HS-5 (cell line): ENCODE measurements at places on chromosomes 2 and 18.

- DNase-seq, result no peak
These were observed 322.1 kb downstream of the CNTNAP5 start for GRCh38 chr2:124347209-124347608.

DNA sequence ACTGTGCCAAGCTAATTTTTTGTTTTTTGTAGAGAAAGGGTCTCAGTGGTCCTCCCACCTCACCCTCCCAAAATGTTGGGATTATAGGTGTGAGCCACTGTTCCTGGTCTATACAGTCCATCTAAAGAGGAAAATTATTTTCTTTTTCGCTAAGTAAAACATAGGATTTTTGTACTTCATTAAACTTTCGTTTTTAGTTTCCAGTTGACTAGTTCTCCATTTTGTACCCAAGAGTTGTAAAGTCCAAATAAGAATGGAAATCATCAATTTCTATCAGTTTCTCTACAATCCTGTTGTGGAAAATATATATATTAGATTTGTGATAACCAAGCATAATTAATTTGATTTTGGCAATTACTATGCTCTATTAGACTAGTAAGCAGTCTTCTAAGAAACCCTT, 156.4 kb downstream of the BABAM2 start:
- DNase-seq, result no peak

DNA sequence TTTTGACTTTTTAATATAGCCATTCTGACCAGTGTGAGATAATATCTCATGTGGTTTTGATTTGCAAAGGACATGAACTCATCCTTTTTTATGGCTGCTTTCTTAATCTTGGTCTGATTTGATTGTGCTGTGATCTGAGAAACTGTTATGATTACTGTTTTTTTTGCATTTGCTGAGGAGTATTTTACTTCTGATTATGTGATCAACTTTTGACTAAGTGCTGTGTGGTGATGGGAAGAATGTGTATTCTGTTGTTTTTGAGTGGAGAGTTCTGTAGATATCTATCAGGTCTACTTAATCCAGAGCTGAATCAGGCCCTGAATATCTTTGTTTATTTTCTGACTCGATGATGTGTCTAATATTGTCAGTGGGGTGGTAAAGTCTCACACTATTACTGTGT, 16.8 kb downstream of the SP140L start:
- DNase-seq, result no peak

GRCh38 chr18:31241900-31242409, 76.0 kb upstream of the DSG1 start:
- no peak for DNase-seq

- no peak for DNase-seq
These were observed 675.5 kb downstream of the LRP1B start for GRCh38 chr2:141455211-141455826.

- no peak for DNase-seq
These were observed 62.6 kb downstream of the C18orf63 start for GRCh38 chr18:74378179-74378682.

DNA sequence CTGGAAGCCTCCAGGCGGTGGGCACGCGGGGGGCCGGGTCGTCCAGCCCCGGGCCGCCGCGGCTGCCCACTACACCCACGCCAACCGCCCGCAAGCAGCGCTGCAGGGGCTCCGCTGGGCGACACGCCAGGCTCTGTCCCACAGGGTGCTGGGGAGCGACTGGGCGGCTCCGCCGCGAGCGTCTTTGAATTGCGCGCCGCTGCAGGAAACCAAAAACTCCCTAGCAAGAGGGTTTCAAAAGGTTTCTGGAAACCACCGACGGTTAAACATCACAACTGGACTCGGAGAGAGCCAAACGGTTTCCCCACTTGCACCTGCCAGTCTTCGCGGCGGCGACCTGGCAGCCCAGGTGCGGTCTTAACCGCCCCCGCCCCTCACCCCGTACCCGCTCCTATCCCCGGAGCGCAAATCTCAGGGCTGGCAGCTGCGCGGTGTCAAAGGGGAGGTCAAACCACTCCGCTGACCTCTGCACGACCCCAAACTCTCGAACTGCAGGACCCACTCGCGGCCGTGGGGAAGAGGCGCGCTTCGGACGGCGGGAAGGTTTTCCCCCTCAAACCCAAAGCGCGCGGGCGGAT, 1.0 kb downstream of the CXCR4 start:
- no peak for DNase-seq

- DNase-seq, result no peak
These were observed 46.2 kb downstream of the PARD6G start for GRCh38 chr18:80200932-80201672.

DNA sequence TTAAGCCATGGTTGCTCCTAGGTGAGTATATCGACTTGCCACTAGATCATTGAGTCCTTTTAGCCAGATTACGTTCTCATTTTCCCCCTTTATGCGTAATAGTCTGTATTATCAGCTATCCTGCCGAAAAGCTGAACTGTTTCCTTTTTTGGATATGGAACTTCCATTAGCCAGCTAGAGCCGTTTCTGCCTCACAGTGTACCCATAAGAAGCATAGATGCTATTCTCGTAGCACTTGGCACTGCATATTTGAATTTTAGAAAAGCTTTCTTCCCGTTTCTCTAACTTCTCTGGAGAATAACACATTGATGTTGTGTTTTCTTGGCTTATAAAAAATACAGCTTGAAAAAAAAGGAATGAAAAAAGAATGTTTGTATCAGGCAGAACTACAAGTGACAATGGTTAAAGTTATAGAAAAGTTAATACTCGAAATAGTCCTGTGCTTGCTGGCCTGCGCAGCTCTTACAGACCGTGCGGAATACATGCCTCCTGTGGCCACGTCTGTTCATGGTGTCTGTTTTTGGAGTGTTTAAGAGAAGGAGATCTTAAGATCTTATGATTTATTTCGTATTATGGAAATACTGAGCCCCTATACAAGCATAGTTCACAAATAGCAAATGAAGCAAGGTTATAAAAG, 710 bp downstream of the DUSP19 start:
- no peak for DNase-seq

DNA sequence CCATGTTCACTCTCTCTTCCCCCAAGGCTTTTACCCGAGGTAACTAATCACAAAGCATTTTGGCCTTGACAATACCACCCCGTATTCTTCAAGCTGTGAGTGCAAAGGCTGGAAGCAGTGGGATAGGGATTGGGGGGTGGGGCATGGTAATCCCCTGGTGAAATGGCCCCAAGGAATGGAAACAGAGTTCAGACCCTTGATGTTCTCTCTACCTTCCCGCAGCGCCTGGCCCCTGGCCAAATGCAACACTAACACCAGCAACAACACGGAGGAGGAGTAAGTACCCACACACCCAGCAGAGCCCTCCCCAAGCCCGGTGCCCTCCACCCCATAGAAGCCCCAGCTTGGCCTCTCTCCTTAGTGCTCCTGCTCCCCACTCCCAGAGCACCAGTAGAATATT, 36.9 kb downstream of the CNGA3 start:
- DNase-seq, result no peak
